ENCODE measurements at places on chromosomes 1 and 21. TPM values are rescaled to one million over a fixed set of nuclear protein-coding genes. Genes with fewer than 3 reads are reported as not detected.

DNA sequence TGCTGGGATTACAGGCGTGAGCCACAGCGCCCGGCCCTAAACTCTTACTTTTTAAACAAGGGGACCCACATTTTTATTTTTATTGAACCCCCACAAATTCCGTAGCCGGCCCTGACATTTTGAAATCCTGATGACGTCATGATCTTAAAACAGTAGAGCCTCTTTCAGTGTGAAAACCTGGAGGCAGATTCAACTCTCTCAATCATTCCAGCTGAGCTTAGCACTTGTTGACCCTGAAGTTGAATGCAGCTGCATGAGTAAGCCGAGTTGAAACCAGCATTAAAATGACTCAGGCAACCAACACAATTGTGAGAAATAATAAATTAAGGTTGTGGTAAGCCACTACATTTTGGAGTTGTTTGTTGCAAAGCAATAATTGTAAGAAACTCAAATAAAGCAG is 93.9 kb upstream of the ADGRL4 start:
- DNase-seq = no peak

- no peak for DNase-seq
Observed at GRCh38 chr1:161913482-161914140, 110.1 kb downstream of the OLFML2B start.

GRCh38 chr21:15037095-15037899 is 27.5 kb downstream of the NRIP1 start:
- no peak for DNase-seq

- DNase-seq = no peak
Observed at GRCh38 chr1:47469910-47470309, 32.1 kb downstream of the FOXD2 start.

C1orf116 gene
- 0.32 TPM for total RNA-seq

DNA sequence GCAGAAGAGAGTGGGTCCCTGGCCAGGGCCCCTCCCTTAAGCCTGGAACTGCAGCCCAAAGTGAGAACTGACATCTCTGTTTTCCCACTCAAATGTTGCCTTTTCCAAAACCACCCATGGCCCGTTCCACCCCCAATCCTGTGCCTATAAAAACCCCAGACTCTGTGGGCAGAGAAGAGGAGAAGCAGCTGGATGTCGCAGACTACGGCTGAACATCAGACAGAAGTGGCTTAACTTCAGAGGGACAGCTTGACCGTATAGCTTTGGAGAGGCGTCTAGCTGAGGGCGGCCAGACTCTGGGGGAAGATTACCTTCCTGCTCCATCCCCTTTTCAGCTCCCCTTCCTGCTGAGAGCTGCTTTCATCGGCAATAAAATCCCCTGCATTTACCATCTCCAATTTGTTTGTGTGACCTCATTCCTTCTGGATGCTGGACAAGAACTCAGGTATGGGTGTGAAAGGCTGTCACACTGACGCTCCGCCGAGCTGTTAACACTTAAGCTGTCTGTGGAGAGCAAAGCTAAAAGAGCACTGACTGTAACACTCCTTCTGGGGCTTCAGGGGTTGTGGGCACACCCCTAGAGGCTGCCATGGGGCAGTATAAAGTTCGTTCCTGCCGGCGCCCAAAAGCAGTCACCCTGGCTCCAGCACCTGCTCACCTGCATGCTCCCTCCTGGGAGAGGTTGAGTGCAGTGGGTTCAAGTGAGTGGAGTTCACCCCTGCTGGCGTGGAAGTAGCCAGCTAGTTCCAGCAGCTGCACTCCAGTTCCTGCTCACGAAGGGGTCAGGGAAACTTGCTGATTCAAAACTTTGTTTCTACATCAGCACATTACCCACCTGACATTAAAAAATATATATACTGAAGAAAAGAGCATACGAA is 19.6 kb upstream of the ERO1B start:
- DNase-seq = no peak

- no peak for DNase-seq
Observed at GRCh38 chr21:36127250-36127904, 7.5 kb upstream of the CBR3 start.

DNA sequence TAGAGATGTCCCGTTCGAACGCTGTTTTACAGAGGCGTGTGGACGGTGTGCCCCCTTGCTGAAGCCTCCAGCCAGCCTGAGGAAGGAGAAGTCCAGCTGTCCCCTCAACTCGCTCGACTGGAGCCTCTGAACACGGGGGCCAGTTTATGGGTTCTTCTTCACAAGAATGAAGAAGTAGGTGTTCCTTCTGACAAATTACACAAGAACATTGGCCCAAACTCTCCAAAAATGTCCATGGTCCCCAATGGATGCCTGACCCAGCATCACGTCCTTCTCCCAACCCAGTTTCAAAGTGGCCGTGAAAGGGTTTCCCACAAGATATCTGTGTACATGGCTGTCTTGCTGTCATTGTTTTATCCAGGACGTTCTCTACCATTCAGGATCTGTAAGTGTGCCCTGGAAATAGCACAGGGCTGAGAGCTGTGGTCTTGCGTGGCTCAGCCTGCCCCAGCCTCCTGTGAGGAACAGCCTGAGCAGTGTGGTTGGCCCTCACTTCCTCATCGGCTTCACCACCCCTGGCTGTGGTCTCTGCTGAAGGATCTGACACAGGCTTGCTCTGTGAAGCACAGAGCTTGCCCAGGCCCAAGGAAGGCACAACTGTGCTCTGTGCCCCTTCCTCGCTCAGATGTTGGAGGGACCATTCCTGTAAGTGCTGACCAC is 1.0 kb upstream of the S100B start:
- DNase-seq = peak; percentile 28

DNA sequence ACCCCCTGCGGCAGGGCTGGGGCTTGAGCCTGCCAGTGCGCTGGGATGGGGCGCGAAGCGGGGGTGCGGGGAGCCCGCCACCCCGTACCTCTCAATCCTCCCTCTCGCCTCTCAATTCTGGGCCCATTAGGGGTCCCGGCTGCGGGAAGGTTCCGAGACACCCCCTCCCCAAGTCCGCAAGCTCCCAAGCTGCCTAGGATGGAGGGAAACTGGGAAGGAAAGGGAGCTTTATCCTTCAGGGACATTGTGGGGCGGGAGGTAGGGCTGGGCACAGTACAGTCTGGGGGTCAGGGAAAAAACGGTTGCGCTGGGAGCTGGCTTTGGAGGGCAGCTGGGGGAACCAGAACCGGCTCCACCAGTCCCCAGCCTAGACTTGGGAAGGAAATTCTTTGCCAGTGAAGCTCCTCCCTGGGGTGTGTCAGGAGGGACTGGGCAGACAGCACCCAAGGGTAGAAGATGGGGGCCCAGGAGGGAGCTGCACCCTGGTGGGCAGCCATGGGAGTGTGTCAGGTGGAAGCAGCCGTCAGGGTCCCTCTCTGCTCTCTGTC is 904 bp downstream of the GJB3 start:
- no peak for DNase-seq

DNA sequence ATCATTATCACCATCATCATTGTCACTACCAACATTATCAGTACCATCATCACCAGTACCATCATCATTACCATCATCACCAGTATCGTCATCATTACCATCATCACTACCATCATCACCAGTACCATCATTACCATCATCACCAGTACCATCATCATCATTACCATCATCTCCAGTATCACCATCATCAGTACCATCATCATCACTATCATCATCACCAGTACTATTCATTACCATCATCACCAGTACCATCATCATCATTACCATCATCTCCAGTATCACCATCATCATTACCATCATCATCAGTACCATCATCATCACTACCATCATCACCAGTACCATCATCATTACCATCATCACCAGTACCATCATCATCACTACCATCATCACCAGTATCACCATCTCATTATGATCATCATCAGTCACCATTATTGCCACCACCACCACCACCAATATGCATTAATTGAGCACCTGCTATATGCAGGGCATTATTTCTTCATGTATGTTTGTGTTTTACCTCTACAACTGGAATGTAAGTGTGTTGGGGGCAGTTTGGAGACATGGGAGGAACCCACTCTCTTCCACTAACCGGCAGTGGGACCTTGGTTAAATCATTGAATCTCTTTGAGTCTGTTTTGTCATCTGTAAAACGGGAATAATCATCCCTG is 7.0 kb downstream of the ZBTB8B start:
- no peak for DNase-seq

OR10Z1 gene
- total RNA-seq = not detected

MYOM3 gene
- not detected for total RNA-seq

GRCh38 chr1:235415008-235415904 is 48.0 kb downstream of the TBCE start:
- DNase-seq = peak; percentile 32

CTPS1 gene
- total RNA-seq = 42.5 TPM

DNA sequence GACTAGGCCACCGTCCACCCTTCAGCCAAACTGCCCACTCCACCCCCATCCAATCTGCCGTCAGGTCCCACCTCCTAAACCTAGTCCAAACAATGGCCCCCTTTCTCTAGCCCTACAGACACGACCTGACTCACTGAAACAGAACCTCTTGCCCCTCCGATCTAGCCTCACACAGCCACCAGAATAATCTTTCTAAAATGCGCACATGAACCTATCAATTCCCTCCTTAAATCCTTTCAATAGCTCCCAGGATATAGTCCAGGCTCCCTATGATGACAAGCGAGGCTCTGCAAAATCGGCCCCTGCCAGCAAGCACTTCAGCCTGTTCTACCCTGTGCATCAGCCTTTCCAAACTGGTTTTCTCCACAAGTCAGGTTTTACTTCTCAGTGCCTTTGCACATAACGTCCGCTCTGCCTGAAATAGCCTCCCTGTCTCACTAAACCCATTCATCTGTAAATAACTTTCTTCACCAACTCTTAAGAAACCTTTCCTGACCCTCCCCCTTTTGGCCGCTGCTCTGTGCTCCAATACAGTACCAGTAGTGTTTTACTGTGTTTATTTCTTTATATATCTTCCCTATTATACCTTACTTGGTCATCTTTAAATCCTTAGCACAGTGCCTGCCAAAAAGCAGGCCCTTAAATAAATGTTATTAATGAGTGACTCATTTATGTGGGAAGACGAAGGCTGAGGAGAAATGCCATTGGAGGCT is 9.0 kb upstream of the CDC20 start:
- no peak for DNase-seq

APCS gene
- not detected for total RNA-seq

- DNase-seq = no peak
Observed at GRCh38 chr1:59307591-59307990, 10.7 kb downstream of the FGGY start.

ITLN2 gene
- total RNA-seq = not detected

DNA sequence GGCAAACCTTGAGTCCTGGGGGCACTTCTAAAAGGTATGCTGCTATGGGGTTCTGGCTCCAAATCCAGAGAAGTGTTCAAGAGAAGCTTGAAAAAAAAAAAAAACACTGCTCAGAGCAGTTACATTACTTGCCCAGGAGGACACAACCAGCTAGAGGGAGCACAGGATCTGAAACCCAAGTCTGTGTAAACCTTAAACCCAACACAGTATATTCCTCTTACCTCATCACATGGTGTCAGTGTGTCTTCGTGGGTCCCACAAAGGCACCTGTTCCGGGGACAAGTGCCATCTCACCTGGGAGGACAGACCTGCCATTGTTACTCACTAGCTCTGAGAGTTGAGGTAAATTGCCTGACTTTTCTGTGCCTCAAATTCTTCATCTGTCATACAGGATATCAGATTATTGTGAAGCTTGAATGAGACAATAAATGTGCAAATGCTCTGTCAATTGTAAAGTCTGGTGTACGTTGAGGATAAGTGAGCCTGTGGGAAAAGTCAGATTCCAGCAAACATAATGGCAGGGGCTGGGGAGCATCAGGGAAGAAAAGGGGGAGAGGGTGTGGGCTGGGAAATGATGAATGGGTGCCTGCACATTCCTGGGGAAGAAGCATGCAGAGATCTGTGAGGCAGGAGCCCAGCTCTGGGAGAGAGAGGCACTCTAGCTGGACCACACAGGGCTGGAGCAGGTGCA is 170.4 kb upstream of the ZC3H12A start:
- no peak for DNase-seq

USH2A gene
- not detected for total RNA-seq

- no peak for DNase-seq
Observed at GRCh38 chr1:2504225-2504948, 22.0 kb downstream of the PANK4 start.

OR14K1 gene
- not detected for total RNA-seq

DNA sequence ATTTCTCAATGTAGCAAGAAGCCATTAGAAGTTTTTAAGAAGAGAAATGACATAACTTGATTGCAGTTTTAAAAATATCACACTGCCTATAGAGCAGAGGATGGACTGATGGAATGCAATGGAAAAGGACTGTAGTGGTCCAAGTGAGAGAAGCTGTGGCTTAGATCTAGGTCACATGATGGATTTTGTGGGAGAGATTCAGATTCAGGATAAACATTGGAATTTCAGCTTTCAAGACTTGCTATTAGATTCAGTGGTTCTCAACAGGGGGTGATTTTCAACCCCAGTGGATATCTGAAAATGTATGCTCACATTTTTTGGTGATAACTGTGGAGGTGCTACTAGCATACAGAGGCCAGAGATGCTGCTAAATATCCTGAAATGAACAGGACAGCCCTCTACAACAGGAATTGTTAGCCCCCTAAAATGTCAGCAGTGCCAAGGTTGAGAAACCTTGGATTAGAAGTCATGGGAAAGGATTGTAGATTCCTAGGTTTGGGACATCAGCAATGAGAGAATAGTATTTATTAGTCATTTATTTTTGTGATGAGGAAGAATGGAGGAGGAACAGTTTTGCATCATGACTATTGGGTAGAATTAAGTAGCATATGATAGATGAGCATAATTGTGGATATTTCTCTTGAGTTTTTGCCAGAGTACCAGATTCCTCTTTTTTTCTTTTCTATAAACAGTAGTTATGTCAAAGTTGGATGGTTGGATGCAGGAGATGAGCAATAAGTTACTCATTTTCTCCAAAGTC is 30.1 kb upstream of the KCNK2 start:
- no peak for DNase-seq

DNA sequence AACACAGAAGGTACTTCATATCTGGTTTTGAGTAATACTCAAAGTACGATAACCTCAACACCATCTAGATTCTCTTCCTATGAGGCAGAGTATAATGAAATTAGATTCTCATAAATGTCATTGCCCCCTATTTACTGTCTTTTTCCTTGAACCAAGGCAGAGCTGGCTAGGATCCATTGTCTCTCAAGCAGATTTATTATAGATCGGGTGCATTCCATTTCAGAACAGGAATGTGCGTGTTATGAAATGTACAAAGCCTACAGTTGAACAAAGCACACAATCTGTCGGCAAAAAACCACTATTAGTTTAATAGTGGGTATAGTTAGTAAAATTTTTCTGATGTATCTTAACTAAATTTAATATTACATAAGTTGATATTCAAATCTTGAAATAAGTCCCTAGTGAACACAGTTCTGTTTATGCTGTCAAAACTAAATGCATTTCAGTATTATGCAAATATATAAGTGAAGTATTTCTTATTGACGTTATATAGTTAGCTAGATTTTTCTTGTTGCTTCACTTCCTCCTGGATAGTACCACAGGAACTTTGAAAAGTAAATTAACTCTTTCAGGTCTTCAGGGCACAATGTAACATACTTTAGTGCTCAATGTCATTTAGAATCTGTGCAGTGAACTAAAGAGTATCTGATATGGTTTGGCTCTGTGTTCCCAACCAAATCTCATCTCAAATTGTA is 92.1 kb downstream of the DDAH1 start:
- no peak for DNase-seq

OR2L13 gene
- total RNA-seq = not detected

GRCh38 chr21:27813344-27813743 is 846.5 kb upstream of the ADAMTS5 start:
- no peak for DNase-seq

RAB25 gene
- 1.5 TPM for total RNA-seq

- no peak for DNase-seq
Observed at GRCh38 chr1:27547220-27548116, 56.5 kb downstream of the AHDC1 start.

TLR5 gene
- 0.84 TPM for total RNA-seq

OR2T5 gene
- not detected for total RNA-seq
